ENCODE measurements at places on chromosomes 12 and 14.
A peak's percentile ranks its signal among the peaks of the same experiment; 100 is the strongest.

DNA sequence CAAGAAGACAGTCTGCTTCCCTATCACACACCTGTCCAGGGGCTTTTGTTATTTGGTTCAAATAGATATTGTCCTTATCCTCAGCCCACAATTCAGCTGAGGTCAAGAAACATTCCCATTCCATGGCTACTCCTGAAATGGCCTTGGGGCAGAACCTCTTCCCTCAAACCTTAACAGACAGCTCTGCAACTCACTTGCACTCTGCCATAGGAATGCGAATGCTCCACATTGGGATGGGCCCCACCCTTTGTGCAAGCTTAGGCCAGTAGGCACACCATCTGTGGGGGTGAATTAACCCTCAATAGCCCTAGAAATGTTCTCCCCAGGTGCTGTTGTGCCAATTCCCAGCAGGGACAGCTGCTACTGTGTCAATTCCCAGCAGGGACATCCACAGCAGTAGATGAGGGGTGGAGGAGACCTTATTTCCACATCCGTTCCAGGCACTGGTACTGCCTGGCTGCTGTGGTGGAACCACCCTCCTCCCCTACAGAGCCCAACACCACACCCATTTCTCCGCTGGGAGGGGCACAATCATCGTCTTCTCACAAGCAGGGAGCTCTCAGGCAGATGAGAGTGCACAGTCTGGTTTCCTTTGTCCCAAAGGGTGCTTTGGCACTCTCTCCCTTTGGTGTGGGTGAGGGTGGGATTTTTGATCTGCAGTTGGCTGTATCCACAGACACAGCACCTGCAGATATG, 42.3 kb upstream of the GLIPR1 start:
- DNase-seq = no peak

GRCh38 chr12:644818-645552, 18.3 kb downstream of the NINJ2 start:
- DNase-seq = no peak

- DNase-seq = no peak
Observed at GRCh38 chr14:56650048-56650447, 70.5 kb downstream of the TMEM260 start.

- DNase-seq = no peak
Observed at GRCh38 chr12:98883231-98883630, 238.1 kb downstream of the APAF1 start.

- DNase-seq = peak; percentile 75
Observed at GRCh38 chr12:122067966-122068365, 10.6 kb upstream of the MLXIP start.

Data from mesenchymal stem cell (in vitro differentiated cells and primary cell).